NCI-H1092 treated with DMSO at 0.1 percent for 48 hours (cell line): ENCODE measurements at places on chromosomes 4 and X.

DNA sequence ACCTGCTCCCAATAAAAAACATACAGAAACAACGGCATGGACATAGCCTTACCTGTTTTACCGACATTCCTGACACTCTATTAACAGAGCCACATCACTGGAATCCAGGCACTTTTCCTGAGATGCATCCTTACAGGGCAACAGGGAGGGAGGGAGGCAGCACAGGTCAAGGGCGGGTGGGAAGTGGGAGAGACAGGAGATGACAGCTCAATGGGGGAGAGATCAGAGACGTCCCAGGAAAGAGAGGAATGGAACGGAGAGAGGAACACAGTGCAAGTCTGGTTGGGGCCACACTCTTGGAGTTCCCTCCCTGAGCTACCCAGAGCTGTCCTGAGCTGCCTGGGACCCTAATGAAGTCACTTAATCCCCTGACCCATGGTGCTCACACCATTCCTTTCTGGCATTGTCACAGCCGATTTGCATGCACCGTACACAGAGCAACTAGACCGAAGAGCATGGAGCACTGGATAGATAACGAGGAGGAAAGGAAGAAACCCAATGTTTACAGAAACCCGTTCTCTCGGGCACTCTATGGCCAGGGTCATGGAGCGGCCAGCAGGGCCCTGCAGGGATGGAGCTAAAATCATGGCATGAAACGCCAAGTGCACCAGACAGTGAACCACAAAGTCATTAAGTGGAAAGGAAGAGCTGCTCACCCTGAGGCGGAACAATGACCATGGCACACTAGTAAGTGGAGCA is 93.1 kb downstream of the NSUN7 start:
- peak; percentile 43 for DNase-seq

GRCh38 chrX:1610166-1610565 is 4.7 kb upstream of the ASMT start:
- DNase-seq = no peak

GRCh38 chr4:102449751-102450352 is 51.3 kb upstream of the NFKB1 start:
- DNase-seq = peak; percentile 79

- no peak for DNase-seq
Measured at GRCh38 chr4:1039493-1040343, 28.3 kb downstream of the FGFRL1 start.

GRCh38 chrX:26747877-26748276 is 531.9 kb downstream of the MAGEB5 start:
- no peak for DNase-seq

GRCh38 chr4:25527034-25527433 is 128.6 kb upstream of the SLC34A2 start:
- no peak for DNase-seq

- no peak for DNase-seq
Measured at GRCh38 chr4:63742882-63743281, 666.4 kb downstream of the TECRL start.

DNA sequence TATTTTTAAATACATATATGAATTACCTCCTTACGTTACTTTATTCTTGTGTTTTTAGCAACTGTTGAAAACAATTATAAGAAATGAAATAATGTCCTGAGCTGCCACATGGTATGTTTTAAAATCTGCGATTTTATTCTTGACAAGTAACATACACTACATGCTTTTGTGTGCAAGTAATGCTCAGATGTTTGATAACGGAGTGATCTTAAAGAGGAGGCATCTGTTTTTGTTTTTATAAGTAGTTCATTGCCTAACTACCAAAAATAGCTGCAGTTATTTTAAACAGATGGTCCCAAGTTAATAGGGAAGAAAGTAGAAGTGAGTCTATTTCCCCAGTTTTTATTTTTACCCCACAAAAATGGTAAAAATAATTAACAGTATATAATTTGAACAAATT is 55.2 kb downstream of the GAB1 start:
- DNase-seq = no peak

- DNase-seq = no peak
Measured at GRCh38 chrX:33909836-33910235, 222.3 kb downstream of the FAM47A start.

GRCh38 chrX:28920153-28920943 is 333.1 kb downstream of the IL1RAPL1 start:
- peak; percentile 32 for DNase-seq

GRCh38 chr4:115145393-115146160 is 32.2 kb upstream of the NDST4 start:
- peak; percentile 91 for DNase-seq

- no peak for DNase-seq
Measured at GRCh38 chr4:33628296-33628695, 2616.0 kb downstream of the ARAP2 start.

GRCh38 chrX:672931-673330 is 42.3 kb downstream of the SHOX start:
- DNase-seq = no peak

DNA sequence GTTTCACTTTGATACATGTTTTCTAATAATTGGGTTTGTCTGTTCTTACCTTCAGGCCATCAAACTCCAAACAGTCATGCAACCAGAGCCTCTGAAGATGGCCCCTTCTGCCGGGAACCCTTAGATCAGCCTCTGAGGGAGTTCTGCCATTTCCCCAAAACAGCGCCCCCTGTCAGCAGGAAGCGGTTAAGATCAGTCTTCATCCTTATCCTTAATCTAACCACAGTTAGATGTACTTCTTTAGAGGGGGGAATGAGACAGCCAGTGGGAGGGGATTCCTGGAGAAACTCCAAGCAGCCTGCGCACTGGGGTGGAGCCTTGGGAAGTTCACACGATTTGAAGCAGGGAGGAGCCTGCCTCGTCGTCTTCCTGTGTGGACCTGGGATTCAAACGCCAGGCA is 185.4 kb downstream of the INPP4B start:
- DNase-seq = no peak

DNA sequence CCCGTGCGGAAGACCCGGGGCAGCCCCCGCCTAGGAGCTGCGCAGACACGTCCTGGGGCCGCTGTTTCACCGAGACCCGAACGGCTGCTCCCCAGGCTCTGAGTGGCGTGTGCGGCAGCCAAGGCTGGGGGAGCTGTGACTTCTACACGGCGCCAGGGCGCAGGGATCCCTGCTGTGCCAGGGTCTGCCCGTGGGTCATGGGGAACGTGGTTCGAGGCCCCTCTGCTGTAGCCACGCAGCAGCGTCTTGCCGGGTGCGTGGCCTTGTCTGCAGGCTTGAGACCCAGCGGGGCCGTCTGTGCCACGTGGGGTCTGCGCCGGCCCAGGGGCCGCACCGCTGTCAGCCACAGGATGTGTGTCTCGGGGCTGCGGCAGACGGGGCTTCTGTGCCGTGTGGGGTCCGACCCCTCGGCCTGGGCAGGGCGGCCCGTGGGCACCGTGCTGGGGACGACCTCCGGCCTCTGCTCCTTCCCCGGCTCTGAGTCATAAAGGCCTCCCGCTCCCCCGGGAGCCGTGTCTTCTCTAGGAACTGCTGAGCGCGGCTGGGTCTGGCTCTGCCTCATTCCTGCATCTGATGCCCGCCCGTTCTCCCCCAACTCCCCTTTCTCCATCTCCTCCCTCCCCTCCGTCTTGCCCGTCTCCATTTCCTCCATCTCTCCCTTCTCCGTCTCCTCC is 12.7 kb upstream of the GTPBP6 start:
- DNase-seq = no peak

DNA sequence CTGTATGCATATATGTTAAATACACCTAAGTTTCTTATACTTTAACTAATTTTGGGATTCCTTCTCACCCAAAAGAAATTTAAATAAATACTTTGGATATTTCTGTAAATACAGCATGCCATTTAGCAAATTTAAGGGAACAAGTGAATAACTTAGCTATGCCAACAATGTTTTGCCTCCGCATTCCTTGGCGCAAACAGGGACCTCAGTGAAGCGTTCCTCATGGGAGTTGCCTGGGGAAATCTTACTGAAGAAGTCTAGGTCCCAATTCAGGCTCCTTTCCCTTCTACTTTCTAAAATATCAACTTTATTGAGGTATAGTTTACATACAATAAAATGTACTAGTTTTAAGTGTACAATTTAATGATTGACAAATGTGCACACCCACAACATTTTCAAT is 25.0 kb downstream of the COL4A5 start:
- no peak for DNase-seq
